ENCODE measurements at places on chromosomes 6 and 20.

GRCh38 chr6:135053406-135053805 lies 1.2 kb downstream of the HBS1L start:
- no peak for DNase-seq

- DNase-seq = no peak
These were observed 93.0 kb downstream of the NDUFAF5 start for GRCh38 chr20:13877793-13878192.

DNA sequence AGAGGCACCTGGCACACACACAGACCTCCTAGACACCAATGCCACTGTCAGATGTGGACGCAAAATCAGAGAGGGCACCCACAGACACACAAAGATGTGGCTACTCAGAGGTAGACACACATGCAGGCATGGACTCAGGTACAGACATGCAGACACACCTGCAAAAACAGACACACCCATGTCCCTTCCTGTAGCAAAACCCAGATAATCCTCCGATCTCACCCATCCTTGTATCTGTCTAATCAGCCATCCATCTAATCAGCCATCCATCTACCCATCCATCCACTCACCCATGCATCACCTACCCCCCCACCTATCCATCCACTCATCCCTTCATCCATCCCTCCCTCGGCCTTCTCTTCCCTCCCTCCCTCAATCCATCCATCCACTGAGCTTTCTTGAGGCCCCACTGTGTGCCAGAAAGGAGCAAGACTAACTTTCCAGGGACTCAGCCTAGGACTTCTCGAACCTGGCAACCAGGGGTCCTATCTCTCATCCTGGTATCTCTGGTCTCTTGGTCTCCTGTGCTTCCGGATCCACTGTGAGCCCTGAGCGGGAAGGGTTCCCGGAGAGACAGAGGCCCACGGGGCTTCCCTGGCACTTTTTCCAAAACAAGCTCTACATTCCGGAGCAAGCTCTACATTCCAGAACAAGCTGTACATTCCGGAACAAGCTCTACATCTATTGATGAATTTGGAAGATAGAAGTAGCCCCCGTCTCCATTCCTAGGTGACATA lies 1.1 kb upstream of the TGM2 start:
- no peak for DNase-seq

DNA sequence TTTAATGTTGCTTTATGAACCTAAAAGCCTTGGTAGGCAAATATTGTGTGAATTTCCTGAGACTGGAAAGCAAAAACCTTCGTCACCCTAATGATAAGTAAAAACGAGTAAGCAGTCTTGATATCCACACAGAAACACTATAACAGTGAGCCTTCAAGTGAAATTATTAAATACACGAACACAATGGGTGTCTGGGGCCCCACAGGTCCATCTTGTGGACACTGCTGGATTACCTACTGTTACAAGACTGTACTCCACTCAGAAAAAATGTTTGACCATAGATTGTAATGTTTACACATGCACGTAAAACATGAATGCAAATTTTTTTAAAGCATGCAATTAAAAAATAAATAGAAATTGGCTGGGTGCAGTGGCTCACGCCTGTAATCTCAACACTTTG lies 466.9 kb downstream of the CD83 start:
- no peak for DNase-seq

DNA sequence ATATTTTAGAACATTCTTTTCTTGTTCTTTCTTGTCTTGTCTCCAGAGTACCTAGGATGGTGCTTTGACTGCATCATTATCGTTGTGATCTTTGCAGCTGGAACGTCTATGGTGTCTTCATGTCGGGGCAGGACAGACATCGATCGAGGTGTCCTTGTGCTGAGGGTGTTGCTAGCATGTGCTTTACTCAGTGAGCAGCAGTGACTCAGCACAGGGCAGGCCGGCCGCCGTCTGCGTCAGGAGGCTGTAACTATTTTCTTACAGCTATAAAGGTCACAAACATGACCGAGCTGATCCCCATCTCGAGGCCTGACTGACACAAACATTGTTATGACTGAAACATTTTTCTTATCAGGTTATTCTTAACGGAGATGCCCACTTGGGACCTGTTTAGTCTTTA lies 14.9 kb upstream of the CTCFL start:
- no peak for DNase-seq

Measured in sciatic nerve (tissue), 2 donors.